Mucosa of gallbladder (tissue), 1 donor: ENCODE measurements at places on chromosomes 5 and 9.

DNA sequence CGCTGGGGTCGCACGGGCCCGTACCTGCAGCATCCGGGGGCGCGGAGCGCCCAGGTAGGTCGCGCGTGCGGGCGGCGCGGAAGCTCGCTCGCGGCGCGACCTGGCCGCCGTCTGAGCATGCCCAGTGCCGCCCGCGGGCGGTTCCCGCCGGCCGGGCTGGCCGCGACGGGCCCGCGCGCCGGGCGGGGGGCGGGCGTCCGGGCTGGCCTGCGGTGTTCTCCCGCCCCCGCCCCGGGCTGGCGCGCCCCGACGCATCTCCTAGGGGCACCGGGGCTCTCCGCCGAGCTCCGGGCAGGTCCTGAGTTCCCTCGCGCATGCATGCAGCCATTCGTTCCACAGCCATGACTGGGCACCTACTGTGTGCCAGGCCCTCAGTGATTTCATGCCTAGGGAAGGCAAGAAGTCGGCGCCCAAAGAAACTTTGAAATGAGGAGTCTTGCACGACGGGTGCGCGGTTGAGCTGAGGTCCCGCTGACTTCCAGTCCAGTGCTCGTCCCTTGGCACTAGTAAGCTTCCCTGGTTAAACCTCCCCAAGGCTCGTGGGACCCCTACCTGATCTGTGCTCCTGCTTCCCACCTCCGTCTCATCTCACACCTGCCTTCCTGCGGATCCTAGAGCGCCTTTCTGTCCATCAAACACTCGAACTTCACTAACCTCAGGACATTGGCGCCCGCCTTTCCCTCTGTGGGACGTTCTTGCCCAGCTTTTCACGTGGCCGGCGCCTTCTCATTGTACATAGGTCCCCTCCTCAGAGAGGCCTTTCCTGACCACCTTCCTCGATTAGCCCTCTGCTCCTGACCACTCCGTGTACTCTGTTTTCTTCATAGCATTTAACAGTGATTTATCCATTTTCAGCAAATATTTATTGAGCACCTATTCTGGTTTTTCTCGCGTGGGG lies at the start of gene PTPN3:
TSS of gene PTPN3 (minus strand) at position 113 of the 898 bp plus-strand sequence. CDS start 34,873 bp downstream, outside the sequence.
- no peak for DNase-seq

GRCh38 chr5:80481019-80481893 lies 6.6 kb upstream of the FAM151B start:
- DNase-seq = peak; percentile 30

- DNase-seq = no peak
Measured at GRCh38 chr5:112643339-112643971, 94.2 kb upstream of the APC start.

DNA sequence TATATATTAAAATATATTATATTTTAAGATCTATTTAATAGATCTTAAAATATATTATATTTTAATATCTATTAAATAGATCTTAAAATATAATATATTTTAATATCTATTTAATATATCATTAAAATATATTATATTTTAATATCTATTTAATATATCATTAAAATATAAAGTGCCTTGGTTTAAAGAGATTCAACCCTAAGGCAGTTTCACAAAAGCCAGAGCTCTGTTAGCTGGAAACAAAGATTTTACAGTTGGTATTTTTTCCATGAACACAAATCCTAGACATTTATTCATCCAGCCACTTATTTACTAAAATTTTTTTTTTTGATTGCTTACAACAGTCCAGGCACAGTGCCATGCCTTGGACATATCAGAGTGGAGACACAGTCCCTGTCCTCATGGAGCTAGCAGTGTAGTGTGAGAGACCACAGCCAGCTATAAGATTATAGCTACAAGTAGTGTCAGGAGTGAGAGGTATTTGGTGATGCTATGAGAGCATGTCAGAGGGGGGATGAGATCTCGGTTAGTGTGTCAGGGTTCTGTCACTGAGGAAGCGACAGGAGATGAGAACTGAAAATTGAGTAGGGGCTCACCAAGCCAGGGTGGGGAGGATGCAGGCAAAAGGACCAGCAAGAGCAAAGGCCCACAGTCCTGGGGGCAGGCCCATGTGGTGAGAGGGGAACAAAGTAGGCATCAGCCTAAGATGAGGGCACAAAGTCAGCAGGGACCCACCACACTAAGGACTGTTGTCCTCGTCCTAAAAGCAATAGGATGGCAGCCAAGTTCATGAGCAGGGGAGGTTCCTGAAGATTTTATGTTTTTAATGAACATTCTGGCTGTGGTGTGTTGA lies 74.5 kb downstream of the FBXO38 start:
- no peak for DNase-seq

DNA sequence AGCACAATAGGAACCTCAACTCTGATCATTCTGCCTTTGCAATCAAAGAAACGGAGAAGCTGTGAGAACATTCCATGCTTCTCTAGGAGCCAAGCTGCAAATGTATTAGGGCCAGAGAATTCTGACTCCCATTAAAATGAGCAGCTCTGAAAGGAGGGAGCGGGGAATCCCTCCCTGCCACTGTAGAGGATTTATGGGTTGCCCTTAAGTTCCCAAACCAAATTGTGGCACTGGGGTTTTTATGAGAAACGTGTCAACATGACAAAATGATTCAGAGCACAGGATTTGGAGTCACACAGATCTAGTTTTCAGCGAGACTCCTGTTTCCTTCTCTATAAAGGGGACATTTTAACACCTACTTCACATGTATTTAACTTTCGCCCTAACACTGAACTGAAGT lies 1.8 kb downstream of the IL6ST start:
- DNase-seq = no peak

DNA sequence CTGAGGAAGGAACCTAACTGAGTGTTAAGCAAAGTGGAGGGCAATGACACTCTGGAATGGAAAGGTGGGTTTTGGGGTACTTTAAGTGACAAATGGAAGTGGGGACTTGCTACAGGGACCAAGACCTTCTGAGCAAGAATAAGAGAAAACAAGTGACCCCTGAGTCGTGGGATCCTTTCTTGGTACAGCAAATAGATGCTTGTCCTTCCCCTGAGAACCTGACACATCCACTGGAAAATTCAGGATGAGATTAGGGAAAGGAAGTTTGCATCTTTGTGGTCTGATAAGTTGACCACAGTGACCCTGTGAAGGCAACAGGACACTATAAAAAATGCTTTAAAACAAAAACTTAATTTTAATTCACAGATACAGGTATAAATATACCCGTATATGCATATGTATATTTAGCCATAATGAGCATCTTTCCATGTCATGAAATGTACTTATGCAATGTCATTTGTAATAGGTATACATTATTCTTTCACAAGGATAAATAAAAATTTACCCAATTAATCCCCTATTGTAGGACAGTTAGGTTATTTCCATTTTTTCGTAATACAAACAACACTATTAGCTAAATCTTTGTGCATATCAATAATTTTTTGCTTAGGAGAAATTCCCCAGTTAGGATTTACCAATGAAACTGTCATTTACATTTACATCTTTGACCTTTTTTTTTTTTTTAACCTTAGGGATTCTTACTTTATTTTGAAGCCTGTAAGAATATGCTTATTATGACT lies 2.0 kb upstream of the IRF1 start:
- DNase-seq = peak; percentile 8

DNA sequence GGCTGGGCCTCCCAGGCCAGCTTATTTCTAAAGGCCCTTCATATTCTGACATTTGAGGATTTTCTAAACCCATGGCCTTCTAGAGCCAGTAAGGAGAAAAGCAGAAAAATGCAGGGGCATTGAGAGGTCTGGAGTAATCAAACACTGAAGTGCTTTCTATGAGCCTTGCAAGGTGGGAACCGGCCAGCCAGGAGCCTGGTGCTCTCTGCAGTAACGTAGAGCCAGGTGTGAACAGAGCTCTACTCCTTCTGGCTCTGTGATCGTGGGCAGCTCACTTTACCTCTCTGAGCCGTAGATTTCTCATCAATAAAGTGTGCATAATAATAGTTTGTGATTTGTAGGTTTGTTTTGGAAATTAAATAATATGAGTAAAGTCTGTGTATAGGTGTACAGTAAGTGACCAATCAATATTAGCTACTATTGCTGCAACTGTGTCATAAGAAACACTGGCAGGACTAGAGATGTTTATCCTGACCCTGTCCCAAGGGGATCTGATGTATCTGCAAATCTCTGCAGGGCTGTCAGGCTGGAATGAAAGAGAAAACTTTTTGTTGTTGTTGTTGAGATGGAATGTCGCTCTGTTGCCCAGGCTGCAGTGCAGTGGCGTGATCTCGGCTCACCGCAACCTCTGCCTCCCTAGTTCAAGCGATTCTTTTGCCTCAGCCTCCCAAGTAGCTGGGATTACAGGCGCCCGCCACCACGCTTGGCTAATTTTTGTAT lies 2.7 kb downstream of the SYNPO start:
- no peak for DNase-seq

DNA sequence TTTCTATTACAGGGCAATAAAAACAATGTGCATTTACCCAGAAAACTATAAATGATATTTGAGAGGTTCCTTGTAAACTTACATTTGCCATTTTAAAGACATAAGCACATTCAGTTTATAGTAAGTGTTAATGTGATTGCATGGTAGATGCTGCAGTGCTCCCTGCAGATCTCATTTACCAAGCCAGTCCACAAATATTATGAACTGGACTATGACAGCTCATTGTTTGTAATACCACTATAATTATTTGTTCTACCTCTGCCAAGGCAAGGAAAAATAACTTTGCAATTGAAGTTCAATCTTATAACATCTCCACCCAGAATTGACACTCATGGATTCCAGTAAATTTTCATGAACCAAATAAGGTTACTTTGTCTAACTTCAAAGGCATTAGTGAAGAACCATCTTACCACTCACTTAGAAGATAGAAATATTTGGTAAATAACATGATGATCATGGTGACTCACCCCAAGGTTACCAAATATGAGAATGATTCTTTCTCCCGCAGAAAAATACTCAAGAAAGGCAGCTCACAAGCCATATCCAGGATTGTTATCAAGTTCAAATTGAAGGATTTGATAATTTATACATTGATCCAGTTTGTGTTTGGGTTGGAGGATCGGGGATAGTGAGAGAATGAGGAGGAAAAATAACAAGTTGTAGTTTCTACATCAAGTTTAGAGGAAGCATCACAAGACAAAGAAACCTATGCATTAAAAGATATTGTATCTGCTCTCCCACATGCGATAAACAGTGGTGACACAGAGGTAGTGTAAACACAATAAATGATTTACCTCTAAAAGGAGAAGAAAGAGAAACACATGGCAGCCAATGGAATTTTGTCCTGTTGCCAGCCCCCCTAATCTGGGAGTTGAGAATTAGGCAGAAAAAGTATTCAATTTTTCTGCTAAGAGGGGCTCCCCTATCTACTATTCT lies 29.5 kb downstream of the CDH9 start:
- DNase-seq = no peak

- DNase-seq = no peak
Measured at GRCh38 chr5:103849934-103850333, 287.3 kb upstream of the NUDT12 start.

GRCh38 chr9:75140261-75140660 lies 51.9 kb downstream of the OSTF1 start:
- no peak for DNase-seq

DNA sequence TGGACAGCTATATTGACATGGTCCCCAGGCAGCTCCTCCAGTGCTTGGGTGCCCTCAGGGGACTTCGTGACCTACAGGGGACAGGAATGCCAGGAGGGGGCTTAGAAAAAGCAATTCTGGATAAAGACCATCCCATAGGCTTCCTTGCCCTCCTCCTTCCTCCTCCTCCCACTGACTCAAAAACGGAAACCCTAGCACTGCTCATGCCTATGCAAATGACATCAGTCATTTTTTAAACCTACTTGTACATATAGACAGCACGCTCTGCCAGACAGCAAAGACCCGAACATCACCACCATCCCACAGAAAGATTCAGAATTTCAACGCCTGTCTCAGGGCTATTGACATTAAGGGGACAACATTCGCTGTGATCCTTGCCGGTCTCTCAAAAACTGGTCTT lies 11.0 kb downstream of the IGFBPL1 start:
- no peak for DNase-seq

DNA sequence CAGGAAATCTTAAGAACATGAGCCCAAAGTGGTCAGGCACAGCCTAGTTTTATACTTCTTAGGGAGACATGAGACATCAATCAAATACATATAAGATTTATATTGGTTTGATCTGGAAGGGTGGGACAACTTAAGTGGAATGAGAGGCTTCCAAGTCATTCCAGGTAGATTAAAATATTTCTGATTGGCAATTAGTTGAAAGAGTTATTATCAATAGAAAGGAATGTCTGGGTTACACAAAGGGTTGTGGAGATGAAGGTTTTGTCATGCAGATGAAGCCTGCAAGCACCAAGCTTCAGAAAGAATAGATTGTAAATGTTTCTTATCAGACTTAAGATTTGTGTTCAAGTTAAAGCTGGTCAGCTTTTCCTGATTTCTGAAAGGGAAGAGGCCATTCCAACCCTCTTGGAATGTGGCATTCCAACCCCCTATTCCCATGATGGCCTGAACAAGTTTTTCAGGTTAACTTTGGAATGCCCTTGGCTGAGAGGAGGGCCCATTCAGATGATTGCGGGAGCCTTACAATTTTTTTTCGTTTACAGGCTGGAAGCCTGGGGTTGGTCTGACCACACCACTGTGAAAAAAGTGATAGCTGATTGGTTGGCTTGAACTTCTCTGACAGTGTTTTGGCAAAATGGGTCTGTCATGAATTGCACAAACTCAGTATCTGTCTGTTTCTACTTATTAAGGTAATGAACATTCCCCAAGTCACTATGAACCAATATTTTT lies 245.6 kb upstream of the RAI14 start:
- DNase-seq = no peak

DNA sequence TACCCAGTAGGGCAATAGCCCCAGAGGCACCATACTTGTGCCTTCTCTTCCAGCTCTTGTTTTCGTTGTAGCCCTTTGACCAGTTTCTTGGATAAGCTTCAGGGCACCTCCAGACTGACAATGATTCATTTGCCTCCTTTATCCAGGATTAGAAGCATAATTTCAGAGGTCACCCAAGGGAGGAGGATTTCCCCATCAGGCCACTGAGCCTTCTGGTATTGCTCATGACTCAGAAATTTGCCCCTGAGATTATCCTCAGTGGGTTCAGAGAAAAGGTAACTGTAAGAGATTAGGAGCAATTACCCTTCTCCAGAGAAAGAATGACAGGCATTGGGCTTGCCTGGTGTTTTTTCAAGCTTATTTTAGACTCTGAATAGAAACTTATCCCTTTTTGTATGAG lies 147.9 kb downstream of the MSX2 start:
- DNase-seq = no peak

DNA sequence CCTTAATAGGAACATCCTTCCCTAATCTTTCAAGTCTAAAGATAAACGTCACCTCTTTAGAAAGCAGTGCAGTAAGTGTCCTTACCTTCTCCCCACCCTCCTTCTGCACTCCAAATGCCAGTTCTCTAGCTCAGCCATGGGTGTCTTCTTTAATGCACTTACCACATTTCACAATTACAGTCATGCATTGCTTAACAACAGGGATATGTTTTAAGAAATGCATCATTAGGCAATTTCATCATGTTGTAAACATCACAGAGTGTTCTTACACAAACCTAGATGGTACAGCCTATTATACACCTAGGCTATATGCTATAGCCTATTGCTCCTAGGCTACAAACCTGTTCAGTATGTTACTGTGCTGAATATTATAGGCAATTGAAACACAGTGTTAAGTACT lies 91.2 kb downstream of the RFX3 start:
- DNase-seq = no peak

- peak; percentile 17 for DNase-seq
Measured at GRCh38 chr5:94545870-94546625, 72.4 kb downstream of the KIAA0825 start.
